Psoas muscle (tissue), 8 donors: ENCODE measurements at places on chromosomes 2 and 18. TPM values are rescaled to one million over a fixed set of nuclear protein-coding genes. Genes with fewer than 3 reads are reported as not detected.
A peak's percentile ranks its signal among the peaks of the same experiment; 100 is the strongest.

DNA sequence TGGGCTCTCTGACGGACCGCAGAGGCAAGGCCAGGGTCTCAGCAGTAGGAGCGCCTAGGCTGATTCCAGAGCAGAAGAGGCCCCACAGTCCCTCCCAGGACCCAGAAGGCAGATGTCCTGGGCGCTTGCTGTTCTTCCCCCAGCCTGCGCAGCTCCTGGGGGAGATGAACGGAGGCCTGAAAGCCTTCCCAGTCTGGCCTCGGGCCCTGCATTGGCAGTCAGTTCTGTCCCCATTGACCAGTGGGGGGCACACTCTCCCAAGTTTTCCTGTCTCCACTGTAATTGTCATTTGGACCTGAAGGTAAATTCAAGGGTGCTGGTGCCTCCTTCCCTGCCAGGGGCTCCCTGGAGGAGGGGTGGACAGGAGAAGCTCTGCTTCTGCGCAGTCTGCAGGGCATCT is 345.7 kb downstream of the CYP26B1 start:
- peak; percentile 84 for DNase-seq

Gene LAMA1
- 0.06 TPM for total RNA-seq

DNA sequence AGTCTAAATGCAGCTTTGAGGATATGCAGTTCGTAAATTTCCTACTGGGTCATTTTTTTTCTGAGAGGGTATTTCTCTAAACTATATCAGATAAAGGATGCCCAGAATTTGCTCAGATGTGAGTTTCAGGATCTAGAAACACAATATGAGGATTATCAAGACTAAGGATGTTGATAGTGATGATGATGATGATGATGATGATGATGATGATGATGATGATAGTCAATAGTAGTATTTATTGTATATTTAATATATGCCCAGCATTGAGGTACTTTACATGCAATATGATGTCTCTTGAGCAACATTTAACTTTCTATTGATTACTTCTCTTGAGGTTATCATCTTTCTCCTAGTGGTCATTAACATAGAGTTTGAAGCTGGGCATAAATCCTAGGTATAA is 222.1 kb upstream of the NRP2 start:
- no peak for DNase-seq

- DNase-seq = no peak
Measured at GRCh38 chr2:159908623-159909022, 110.6 kb upstream of the CD302 start.

DNA sequence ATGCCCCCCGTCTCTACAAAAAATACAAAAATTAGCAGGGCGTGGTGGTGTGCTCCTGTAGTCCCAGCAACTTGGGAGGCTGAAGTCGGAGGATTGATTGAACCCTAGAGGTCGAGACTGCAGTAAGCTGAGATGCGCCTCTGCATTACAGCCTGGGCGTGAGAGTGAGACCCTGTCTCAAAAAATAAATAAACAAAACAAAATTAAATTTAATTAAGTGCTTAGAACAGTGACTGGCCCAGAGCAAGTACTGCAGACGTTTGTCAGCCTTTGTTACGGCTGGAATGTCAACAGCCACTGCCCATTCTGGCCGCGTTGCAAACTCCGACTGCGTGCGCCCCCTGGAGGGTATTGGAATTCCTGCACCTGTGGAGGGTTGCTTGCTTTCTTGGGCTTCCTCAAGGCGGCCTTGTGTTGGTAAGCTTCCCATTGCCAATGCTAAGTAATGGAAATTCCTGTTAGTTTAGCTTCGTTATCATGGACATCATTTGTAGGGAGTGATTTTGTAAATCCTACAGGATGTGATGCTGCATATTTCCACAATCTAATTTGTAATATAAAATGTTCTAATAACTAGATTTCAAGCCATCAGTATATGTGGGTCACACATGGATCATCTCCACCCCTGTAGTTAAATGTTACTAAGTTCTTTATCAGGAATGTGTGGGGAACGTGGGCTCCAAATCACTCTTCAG is 15.9 kb upstream of the ATP6V1B1 start:
- peak; percentile 84 for DNase-seq
